Activated CD4-positive, alpha-beta T cell treated with anti-CD3 and anti-CD28 coated beads, Interleukin-2, amount 50 U/mL, for 1 hour (primary cell): ENCODE measurements at places on chromosomes 3 and 15.

- DNase-seq = no peak
These were observed 35.1 kb upstream of the THSD4 start for GRCh38 chr15:71080166-71080565.

DNA sequence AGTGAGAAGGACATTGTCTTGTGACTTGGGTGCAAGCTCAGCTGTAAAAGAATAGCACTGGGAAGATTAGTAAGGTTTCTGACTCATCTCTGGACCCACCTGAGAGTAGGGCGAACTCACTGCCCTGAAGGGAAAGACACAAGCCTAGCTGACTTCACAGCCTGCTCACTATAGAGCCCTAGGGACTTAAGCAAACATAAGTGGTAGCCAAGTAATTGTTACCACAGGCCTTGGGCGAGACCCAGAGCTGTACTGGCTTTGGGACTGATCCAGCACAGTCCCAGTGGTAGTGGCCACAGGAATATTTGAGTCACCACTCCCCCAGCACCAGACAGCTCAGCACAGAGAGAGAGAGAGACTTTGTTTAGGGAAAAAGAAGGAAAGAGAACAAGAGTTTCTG lies 429.9 kb downstream of the TBL1XR1 start:
- no peak for DNase-seq

GRCh38 chr15:48267766-48268165 lies 61.7 kb downstream of the SLC12A1 start:
- DNase-seq = no peak

GRCh38 chr3:40281995-40282394 lies 27.5 kb upstream of the EIF1B start:
- no peak for DNase-seq

DNA sequence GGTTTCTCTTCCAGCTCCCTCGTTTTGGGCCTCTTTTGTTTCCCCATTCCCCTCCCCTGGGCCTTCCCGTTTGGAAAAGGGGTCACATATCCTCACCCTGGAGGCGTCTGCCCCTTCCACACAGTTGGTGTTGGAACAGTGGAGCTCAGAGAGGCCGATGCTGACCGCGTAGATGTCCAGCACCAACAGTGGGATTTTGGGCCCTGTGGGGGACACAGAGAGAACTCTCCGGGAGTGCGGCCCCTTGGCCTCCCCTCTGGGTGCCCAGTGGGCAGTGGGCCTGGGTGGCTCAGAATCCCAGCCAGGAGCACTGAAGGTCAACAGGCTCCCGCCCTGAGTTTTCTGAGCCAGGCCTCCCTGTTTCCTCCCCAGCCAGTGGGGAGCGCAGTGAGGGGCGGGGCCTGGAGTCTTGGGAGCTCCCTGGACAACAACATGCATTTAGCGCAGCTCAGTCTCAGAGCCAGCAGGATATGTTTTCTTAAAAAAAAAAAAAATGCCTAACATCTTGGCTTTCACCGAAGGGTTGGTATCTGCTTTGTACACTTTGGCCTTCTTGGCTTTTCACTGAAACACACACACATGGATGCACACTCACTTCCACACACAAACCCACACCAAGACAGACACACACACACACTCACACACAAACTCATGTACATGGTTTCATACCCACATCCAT lies 670 bp upstream of the ISLR start:
- no peak for DNase-seq

GRCh38 chr3:60399861-60400845 lies 851.1 kb downstream of the FHIT start:
- DNase-seq = no peak

DNA sequence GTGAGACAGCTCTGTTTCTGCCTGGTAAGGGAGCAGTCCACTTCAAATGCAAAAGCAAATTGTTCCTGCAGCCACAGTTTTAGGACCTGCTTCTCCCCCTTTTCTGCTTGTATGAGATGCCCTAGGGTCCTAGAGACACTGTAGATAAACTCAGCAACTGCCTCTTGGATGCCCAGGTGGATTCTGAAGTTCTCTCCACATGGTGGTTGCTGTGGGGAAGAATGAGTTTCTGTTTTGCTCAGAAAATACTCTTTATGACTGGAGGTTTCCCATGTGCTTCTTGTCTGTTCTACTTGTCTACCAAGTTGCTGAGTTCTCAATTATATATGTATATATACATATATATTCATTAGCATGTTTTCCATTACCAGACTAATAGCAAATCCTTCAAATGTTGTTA lies 5.6 kb upstream of the ZNF80 start:
- DNase-seq = no peak

DNA sequence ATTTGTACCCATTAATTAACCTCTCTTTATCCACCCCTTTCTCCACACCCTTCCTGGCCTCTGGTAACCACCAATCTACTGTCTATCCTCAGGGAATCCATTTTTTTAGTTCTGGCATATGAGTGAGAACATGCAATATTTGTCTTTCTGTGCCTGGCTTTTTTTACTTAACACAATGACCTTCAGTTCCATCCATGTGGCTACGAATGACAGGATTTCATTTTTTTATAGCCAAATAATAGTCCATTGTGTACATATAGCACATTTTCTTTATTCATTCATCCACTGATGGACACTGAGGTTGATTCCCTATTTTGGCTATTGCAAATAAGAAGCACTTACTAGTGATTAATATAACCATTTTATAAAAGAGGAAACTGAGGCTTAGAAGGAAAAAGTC lies 109.9 kb upstream of the NANOGP8 start:
- DNase-seq = no peak

GRCh38 chr3:10928407-10928960 lies 64.1 kb upstream of the SLC6A1 start:
- DNase-seq = no peak

- no peak for DNase-seq
These were observed 27.5 kb downstream of the ONECUT1 start for GRCh38 chr15:52762621-52763020.

DNA sequence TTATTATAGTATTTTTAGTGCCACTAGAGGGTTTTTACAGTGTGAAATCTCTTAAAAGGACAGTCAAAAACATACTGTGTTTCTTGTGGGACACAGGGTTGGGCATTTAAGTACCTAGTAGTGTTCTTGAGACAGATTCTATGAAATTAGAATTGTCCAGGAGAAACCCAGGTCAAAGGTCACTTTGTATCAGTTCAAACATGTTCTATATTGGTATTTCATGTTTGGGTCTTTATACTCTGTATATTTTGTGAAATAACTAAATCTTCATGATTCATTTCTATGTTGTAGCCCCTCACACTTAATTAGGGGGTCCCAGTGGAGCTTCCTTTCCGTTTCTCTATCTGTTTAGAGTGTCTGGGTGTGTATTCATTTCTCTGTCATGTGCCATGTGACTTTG lies 171.6 kb downstream of the PTPRG start:
- no peak for DNase-seq

GRCh38 chr3:49916686-49917085 lies 12.9 kb downstream of the MON1A start:
- DNase-seq = no peak

DNA sequence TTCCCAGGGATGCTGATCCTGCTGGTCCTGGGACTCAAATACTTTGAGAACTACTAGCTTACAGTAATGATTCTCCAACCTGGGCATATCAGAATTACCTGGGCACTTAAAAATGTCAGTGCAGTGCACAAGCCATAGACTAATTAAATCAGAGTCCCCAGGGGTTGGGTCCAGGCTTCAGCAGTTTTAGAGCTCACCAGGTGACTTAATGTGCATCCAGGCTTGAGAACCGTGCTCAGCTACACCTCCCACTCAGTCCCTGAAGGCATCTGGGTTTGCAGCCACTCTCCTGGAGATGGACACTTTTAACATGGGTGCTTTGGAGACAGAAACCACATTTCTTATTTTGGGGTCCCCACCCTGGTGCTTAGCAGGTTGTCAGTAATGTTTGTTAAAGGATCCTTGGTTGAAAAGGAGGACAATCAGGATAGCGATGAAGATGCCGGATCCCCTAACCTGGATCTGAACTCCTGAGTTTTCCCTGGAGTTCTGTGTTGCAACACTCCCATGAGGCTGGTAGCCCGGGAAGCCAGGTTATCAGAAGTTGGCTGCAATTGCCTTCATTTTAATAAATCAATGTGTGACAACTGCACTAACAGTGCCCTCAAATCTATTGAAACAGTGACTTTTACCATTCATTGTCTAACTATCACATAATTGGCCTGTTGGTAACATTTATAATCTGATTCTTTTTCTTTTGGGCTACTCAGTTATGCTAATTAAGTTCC lies 48.1 kb downstream of the BFSP2 start:
- DNase-seq = no peak

- DNase-seq = no peak
These were observed 10.5 kb downstream of the FILIP1L start for GRCh38 chr3:100103558-100104441.

GRCh38 chr3:12905316-12906071 lies 64.1 kb upstream of the RPL32 start:
- DNase-seq = no peak

DNA sequence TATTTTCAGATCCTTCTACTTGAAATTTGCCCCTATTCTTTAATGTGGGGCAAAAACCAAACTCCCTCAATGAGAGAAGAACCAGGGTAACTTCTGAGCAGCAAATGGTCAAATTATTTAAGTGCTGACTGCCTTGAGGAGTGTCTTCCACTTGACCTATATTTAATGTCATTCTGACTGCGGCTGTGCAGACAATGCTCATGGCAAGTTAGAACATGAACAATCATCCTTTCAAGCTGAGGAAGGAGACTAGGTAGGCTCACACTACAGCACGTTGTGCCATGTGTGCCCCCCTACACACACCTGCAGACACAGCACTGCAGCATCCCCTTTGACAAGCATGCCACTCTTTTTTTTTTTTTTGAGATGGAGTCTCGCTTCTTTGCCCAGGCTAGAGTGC lies 98.2 kb downstream of the OSBPL10 start:
- DNase-seq = no peak

- no peak for DNase-seq
These were observed 216.8 kb downstream of the RSL24D1 start for GRCh38 chr15:54979964-54980363.

- DNase-seq = no peak
These were observed 206.4 kb downstream of the STAG1 start for GRCh38 chr3:136545664-136546268.

DNA sequence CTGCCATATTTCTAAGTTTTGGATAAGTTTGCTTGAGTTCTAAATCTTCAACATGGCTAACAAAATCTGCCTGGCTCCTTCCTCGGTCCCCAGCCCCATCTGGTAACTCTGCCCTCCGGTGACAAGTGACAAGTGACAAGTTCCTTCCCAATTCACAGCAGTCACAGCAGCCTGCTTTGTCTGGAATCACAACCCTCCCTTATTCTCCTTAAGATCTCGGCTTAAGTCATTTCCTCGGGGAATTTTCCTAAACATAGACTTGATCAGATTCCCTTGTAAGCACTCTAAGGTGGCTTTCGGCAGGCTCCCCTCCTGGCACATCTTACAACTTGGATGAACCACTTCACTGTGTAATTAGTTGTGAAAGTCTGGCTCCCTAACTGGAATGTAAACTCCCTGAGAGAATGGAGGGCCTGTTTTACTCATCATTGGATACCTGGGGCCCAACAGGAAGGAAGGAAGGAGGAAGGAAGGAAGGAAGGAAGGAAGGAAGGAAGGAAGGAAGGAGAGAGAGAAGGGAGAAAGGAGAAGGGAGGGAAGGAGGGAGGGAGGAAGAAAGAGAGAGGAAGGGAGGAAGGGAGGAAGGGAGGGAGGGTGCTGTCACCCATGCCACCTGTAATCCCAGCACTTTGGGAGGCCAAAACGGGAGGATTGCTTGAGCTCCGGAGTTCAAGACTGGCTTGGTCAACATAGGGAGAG lies 126.4 kb downstream of the SHQ1 start:
- no peak for DNase-seq

- DNase-seq = no peak
These were observed 40.1 kb upstream of the TM4SF19 start for GRCh38 chr3:196378146-196378841.

DNA sequence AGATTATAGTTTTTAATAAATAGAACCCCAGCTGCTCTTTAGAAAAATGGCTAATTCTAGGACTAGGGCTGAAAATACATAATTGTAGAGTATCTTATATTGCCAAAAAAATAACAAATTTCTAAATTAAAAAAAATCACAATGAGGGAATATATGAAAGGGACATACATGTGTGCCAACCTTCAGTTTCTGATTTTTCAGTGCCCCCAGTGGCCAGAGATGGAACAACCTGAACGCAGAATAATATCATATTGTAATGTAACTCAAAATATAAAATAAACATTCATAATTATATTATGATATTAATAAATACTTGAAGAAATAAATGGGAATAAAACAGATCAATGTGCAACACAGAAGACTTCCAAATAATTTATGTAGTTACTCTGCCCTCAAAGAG lies 460.5 kb downstream of the ZNF385D start:
- DNase-seq = no peak

DNA sequence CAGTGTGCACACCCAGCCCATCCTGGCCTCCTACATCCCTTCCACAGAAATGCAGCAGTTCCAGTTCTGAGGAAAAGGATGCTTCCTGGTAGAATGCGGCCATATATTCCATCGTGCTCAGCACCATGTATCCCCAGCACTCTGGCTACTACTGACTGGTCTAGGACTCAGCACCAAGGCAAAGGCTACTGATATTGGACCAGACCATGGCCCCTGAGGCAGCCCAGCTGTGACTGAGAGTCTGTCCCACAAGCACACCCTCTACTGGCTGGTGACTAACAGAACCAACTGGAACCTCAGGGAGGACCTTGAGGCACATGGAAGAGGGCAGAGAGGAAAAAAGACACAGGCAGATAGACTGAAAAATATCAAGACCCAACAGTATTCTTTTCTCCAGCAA lies 30.0 kb downstream of the TARS3 start:
- DNase-seq = no peak

GRCh38 chr15:52584414-52584813 lies 15.6 kb upstream of the ARPP19 start:
- DNase-seq = no peak

- DNase-seq = no peak
These were observed 17.3 kb upstream of the KBTBD8 start for GRCh38 chr3:66980791-66981190.

- DNase-seq = no peak
These were observed 29.4 kb upstream of the MCCC1 start for GRCh38 chr3:183128709-183129108.

GRCh38 chr3:67294341-67294740 lies 296.2 kb downstream of the KBTBD8 start:
- DNase-seq = no peak

GRCh38 chr3:101823525-101823924 lies 25.8 kb upstream of the NFKBIZ start:
- no peak for DNase-seq

GRCh38 chr3:122353893-122354401 lies 28.9 kb downstream of the CSTA start:
- DNase-seq = no peak

DNA sequence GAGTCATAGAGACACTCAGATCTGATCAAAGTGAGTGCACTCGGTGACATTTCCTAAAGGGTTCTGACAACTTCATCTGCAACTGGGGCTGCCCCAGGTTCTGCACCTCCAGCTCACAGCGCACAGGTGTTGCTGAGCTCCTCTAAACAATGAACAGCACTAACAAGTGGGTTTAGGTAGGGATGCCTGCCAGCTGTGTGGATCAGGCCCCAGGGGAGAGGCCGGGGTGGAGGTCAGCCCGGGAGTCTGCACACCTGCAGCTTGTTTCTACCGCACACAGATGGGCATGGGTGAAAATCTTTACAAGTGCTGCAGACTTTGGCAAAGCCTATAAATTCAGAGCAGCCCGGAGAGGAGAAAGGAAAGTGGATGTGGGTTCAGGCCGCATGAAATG lies 355 bp downstream of the FBXW12 start:
- no peak for DNase-seq
